CD4-positive, alpha-beta T cell treated with Interleukin-15 for 4 hours (primary cell): ENCODE measurements at places on chromosomes 3 and 15.

DNA sequence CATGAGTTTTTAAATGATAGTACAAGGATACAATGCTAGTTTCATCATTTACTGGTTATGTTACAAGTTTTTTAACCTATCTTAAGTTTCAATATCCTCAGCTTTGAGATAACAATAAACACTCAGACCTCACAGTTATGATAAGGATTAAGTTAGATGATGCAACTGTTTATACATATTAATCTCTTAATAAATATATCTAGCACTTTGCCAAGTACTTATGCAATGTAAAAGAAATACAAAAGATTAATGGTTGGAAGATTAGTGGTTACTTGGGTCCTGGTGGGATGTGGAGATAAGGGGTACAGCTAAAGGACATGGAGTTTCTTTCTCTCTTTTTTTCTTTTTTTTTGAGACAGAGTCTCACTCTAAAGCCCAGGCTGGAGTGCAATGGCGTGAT lies 12.0 kb downstream of the SPPL2A start:
- no peak for DNase-seq

DNA sequence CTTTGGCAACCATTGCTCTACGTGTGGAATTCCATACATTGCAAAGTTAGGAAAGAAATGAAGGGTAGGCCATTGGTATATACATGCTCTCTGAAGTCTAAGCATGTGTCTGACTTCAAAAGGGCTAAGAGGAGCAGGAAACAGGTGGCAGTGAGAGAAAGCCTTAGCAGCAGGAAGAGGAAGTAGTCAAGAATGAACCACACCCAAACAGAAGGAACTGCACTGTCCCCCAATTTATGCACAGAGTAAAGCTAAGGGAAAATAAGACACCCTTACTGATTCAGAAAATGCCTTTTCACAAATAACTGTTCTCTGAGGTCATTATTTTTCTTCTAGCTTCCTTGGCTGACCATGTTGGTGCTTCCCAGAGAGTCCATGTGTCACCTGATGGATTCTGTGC lies 575.4 kb downstream of the NTRK3 start:
- no peak for DNase-seq

DNA sequence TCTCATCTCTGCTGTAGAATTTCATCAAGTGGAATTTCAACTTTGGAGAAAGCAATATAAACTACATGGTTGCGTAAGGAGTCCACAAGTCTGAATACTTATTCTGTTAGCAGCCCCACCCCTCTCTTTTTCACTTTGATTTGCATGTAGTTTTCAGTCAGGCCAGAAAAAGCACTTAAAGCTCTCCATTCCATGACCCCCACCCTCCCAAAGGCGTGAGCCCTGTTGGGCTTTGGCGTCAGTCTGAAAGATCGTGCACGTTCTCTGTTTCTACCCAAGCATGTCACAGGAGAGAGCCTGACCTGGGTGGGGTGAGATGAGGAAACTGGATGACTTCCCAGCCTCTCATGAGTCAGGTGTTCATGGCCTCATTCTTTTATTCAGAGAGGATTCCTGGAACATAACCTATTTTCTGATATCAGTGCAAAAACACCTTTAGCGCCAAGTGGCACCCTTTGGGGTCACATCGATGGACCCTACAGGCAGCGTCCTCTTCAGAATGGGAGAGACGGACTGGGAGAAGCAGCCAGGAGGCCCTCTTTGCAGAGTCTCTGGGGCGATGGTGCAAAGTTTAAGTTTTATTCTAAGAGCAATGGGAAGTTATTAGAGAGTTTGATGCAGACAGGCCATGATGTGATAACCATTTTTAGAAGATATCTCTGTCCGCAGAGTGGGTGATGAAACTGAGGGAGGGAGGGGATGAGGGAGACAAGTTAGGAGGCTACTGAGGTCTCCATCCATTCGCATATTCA lies 55.8 kb downstream of the LSM3 start:
- no peak for DNase-seq

DNA sequence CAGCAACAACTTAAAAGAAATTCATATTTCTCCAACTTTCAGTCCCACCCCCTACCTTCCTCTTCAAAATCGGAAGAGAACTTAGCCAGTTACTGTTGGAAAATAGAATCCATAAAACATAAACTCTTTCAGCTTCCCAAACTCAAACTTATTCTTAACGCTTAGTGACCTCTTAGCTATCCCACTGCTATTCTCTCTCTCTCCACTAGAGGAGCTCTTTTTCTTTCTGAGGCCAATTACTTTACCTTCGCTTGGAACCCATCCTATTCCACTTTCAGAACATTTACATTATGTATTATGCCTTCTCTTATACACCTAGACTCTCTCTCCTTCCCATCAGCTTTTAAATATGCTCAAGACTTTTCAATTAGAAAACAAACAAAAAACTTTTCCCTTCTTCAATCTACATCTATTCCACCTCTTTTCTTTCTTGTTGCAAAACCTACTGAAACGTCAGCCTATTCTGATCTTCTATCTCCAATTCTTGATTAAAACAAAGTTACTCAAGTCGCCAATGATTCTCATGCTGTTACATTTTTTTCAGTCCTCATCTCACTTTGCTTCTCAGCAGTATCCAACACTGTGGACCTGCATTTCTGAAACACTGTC lies 13.4 kb upstream of the GHSR start:
- DNase-seq, result peak; percentile 50

GRCh38 chr3:11199902-11200845 lies 45.9 kb downstream of the HRH1 start:
- DNase-seq, result no peak

DNA sequence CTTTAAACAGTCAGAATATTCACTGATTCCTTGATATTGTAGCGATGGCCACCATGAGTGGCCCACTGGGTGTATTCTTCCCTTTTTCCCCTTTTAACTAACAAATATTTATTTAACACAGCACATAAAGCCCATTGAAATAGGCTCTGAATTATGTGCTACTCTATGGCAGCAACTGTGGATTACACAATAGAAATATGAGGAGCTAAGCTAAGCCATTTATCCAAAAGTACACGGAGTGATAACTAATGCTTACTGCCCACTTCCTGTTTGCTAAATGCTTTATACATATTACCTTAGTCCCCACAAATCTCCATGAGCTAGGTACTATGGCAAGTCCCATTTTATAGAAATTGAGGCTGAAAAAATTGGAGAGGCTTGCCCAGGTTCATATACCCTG lies 17.9 kb downstream of the ILDR1 start:
- DNase-seq, result no peak
